A549 treated with DMSO at 1 μM for 4 hours (cell line): ENCODE measurements at places on chromosomes 1 and 21. TPM values are rescaled to one million over a fixed set of nuclear protein-coding genes. Genes with fewer than 3 reads are reported as not detected.

Gene RNU1-3
- 7.3 TPM in 1 of 5 replicates, not detected in the others for total RNA-seq

Gene RASSF5
- 1.2 to 1.6 TPM (median 1.3 TPM) in 5 replicates for total RNA-seq

Gene FCRL4
- not detected in 5 replicates for total RNA-seq

Gene B3GALT2
- total RNA-seq: not detected in 5 replicates

Gene LCE1B
- total RNA-seq: not detected in 5 replicates

Gene ZSCAN20
- total RNA-seq: 1.7 to 2.0 TPM (median 1.9 TPM) in 5 replicates

Gene POU2F1
- 3.5 to 5.2 TPM (median 4.3 TPM) in 5 replicates for total RNA-seq

Gene SIK1
- total RNA-seq: 9.8 to 19.2 TPM (median 16.6 TPM) in 5 replicates

Gene BACE2
- total RNA-seq: 20.2 to 24.4 TPM (median 22.5 TPM) in 5 replicates

Gene CRABP2
- total RNA-seq: 9.9 to 13.9 TPM (median 11.1 TPM) in 5 replicates

Gene ACTL8
- 1.7 to 2.0 TPM (median 1.8 TPM) in 5 replicates for total RNA-seq

Gene GFI1
- total RNA-seq: 0.14 to 0.38 TPM (median 0.23 TPM) in 5 replicates

Gene LCE2C
- not detected in 5 replicates for total RNA-seq

Gene TDRD10
- not detected in 5 replicates for total RNA-seq

Gene SCNM1
- total RNA-seq: 41.8 to 46.9 TPM (median 46.7 TPM) in 5 replicates

Gene GCSAML
- total RNA-seq: not detected in 5 replicates

Gene OXCT2
- total RNA-seq: 0.39 to 0.66 TPM (median 0.45 TPM) in 5 replicates

Gene CACNA1S
- total RNA-seq: 0.01 TPM in 1 of 5 replicates, not detected in the others

Gene PTPN7
- 0.05 to 0.11 TPM in 2 of 5 replicates, not detected in the others for total RNA-seq

Gene KRTAP25-1
- not detected in 5 replicates for total RNA-seq

Gene BATF3
- 20.1 to 31.4 TPM (median 29.6 TPM) in 5 replicates for total RNA-seq

Gene OR6N1
- not detected in 5 replicates for total RNA-seq

Gene EDN2
- total RNA-seq: 2.8 to 4.8 TPM (median 3.7 TPM) in 5 replicates

Gene LENEP
- total RNA-seq: not detected in 5 replicates

Gene RAB7B
- total RNA-seq: 1.4 to 2.9 TPM (median 1.8 TPM) in 5 replicates

Gene MPL
- total RNA-seq: 0.26 TPM in 1 of 5 replicates, not detected in the others

Gene UBAP2L
- 97.7 to 120 TPM (median 115 TPM) in 5 replicates for total RNA-seq

Gene KCNK1
- 13.2 to 19.6 TPM (median 18.1 TPM) in 5 replicates for total RNA-seq

Gene NECAP2
- 37.9 to 42.2 TPM (median 39.4 TPM) in 5 replicates for total RNA-seq

Gene RGSL1
- total RNA-seq: not detected in 5 replicates

Gene CYP4A11
- total RNA-seq: not detected in 5 replicates

Gene ADAMTS4
- not detected in 5 replicates for total RNA-seq

Gene SPRR1B
- not detected in 5 replicates for total RNA-seq

Gene C1orf146
- total RNA-seq: not detected in 5 replicates

Gene STYXL2
- total RNA-seq: not detected in 5 replicates

Gene OR2L5
- not detected in 5 replicates for total RNA-seq

Gene SERINC2
- 19.5 to 30.6 TPM (median 23.9 TPM) in 5 replicates for total RNA-seq

Gene HES5
- not detected in 5 replicates for total RNA-seq

Gene SHISA4
- total RNA-seq: 12.0 to 18.2 TPM (median 16.1 TPM) in 5 replicates

Gene CCDC17
- 0.35 to 0.68 TPM (median 0.49 TPM) in 5 replicates for total RNA-seq

Gene PGLYRP4
- not detected in 5 replicates for total RNA-seq

Gene GJC2
- 0.28 to 0.42 TPM (median 0.39 TPM) in 5 replicates for total RNA-seq

Gene MTARC1
- 8.3 to 12.0 TPM (median 9.9 TPM) in 5 replicates for total RNA-seq

Gene NECTIN4
- 1.3 to 1.9 TPM (median 1.7 TPM) in 5 replicates for total RNA-seq

Gene ETV3L
- not detected in 5 replicates for total RNA-seq

Gene ECM1
- total RNA-seq: 2.1 to 2.7 TPM (median 2.3 TPM) in 5 replicates

Gene ADAMTS5
- not detected in 5 replicates for total RNA-seq

Gene CYB561D1
- total RNA-seq: 4.5 to 5.2 TPM (median 4.8 TPM) in 5 replicates

Gene AGBL4
- not detected in 5 replicates for total RNA-seq

Gene PGLYRP3
- not detected in 5 replicates for total RNA-seq

Gene CLEC20A
- not detected in 5 replicates for total RNA-seq

Gene INSRR
- not detected in 5 replicates for total RNA-seq

Gene MYOG
- total RNA-seq: not detected in 5 replicates

Gene SELENBP1
- total RNA-seq: 5.8 to 6.2 TPM (median 5.8 TPM) in 5 replicates

Gene SRGAP2B
- total RNA-seq: 15.1 to 21.7 TPM (median 20.6 TPM) in 5 replicates
